MV-4-11 (cell line): ENCODE measurements at places on chromosomes 11 and 22.

DNA sequence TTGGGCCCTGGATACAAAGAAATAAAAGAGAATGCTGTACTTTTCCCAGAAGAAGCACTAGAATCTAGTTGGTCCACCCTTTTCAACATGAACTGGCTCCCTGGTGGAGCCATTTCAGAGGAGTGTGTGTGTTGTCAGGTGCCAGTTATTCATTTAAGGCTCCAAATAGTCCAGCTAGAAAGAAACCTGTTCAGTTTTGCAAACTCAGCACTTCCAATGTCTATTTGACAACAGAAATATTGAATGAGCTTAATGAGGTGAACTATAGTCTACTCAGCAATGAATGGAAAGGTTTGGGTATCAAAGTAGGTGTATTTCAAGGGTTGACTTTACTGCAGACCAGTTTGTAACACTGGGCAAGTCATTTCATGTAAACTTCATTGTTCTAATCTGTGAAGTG lies 2.1 kb downstream of the OR8D1 start:
- no peak for DNase-seq

- peak; percentile 42 for DNase-seq
Observed at GRCh38 chr11:14480716-14481115, 18.9 kb downstream of the COPB1 start.

DNA sequence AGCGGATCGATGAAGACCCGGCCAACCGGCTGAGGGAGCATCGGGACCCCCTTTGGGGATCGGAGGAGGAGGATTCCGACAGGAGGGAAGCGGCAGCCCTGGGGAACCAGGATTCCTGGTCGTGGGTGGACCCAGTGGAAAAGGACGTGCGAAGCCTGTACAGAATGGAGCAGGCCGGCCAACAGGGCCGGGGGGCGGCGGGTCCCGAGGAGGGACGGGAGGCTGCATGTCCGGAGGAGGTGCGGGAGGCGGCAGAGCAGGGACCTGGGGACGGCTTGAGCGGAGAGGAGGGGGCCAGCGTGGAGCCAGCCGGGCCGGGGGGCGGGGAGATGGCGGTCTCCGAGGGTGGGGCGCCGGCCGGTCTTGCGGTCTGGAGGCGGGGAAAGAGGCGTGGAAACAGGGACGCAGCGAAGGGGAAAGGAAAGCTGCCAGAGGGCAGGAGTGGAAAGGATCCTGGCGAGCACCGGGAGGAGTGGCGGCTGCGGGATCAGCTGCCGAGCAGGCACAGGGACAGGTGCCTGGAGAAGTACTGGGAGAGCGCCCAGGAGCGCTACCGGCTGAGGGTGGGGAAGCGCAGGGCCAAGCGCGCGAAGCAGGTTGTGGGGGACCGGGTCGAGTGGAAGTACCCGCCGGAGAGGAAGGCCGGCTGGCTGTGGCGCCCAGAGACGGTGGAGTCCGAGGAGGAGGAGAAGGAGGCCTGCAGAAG lies at the start of gene ANO5:
ANO5 (plus strand) TSS at position 444 of the 706 bp plus-strand sequence. CDS start 408 bp downstream, outside the sequence.
- DNase-seq: no peak

DNA sequence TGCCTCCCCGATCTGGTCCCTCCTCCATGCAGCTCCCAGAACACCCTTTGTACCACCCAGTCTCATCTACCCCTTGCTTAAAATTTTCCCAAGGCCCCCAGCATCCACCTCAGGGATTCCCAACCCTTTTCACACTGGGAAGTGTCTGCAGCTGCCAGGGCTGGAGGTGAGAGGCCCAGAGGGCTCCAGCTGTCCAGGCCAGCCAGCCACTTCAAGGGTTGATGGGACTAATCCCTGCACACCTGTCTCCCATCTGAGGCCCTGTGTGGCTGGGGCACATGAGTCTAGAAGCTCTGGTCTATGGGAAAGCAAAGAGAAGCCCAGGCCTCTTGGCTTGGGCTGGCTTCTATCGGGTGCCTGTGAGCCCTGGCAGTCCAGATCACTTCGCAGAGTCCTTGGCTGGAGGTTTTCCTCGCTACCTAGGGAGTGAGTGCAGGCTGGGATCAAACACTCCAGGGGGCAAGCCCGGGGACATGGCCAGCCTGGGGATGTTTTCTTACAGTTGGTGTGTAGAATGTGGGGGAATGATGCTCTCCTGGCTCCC lies 41.1 kb upstream of the TPBGL start:
- DNase-seq: no peak

- no peak for DNase-seq
Observed at GRCh38 chr22:21076912-21077625, 31.3 kb downstream of the LRRC74B start.

DNA sequence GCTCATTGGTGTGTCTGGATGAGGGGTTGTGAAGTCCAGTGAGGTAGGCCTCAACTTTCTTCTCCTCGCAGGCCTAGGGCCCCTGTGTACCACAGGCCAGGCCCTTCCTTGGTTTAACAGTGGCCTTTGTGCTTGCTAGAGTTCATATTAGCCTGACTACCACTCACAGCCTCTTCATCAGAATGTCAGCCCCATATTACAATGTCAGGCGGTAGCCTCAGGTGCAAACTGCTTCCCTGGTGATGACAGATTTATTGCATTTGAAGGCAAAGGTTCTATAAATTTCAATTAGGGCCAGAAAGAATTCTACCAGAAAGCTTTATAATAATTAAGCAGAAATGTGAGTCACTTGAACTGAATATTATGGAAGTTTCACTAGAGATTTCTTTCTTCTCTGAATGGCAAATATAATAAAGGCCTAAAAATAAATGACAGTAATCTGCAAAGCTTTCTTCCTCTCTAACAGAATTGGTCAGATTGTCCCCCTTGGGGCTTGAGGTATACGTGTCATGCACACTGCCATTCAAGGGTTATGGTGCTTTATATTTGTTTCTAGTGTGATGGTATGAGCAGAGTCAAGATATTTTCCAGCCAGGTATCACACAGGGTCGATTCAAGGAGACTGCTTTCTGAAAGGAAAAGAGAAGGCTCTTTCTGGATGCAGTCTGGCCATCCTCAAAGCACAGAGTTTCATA lies 210.3 kb downstream of the CWF19L2 start:
- no peak for DNase-seq

DNA sequence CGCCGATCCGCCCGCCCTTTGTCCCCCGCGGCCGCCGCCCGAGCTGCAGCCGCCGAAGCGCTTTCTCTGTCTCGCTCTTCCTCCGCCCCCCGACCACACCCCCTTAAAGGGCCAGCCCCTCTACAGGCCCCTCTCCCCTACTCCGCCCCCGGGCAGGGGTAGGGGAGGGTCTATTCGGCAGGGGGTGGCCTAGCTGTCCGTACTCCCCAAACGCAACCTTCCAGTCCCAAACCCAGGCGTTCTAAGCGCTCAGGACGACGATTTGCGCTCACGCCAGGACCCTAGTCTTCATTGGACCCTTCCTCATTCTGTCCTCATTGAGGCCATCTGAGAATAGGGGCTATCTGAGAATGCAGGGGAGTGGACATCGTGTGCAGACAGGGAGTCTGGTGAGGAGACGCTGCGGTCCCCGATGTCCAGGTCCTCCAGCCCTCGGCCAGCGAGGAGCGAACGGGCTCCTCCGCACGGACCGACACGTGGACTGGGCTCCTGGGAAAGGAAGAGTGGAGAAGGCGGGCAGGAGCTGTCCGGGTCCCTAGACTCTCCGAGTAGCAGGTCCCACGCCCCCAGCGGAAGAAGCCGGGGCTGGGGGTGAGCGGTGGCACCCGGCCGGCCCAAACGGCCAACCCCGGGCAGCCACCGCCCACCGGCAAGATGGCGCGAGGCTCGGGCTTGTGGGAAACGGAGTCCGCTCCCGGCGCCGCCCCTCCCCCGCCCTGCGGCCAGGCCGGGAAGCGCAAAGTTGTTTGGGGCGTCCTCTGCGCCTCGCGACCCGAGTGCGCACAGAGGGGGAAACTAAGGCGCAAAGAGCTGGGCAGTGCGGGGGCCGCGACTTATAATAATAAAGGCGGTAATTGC lies at the start of gene PPP1R14B:
PPP1R14B (minus strand) TSS at position 73 of the 858 bp plus-strand sequence. CDS start 270 bp downstream, outside the sequence.
- DNase-seq: peak; percentile 78

- peak; percentile 81 for DNase-seq
Observed at GRCh38 chr22:42863349-42863961, 6.4 kb upstream of the ARFGAP3 start.

GRCh38 chr11:44033411-44033850 lies 14.3 kb upstream of the ACCSL start:
- DNase-seq: no peak

DNA sequence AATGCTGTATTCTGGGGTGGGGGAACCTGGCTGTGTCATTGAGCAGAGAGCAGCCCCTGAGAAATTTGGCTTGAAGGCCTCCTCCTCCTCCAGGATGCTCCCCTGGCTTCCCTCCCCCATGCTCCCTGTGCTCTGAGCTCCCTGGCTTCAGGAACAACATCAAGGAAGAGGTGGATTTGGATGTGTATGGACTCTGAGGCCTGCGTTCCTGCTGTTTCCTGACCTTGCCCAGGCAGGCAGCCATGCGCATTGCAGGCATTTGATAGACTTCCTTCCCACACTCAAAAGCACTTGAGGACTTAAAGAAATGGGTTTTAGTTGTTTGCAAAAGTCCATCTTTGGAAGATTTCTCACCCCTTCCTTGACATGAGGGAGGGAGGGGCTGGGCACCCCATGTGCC lies 1317.1 kb downstream of the BRD1 start:
- no peak for DNase-seq
